Skin of body (tissue), 3 donors: ENCODE measurements at places on chromosomes 4 and X. TPM values are rescaled to one million over a fixed set of nuclear protein-coding genes. Genes with fewer than 3 reads are reported as not detected.

The SNCA gene
- total RNA-seq, result 109 TPM

The NOX1 gene
- total RNA-seq, result not detected

The HOPX gene
- total RNA-seq, result 195 TPM

The FAAH2 gene
- total RNA-seq, result 15.8 TPM

The PABPC1L2B gene
- total RNA-seq, result not detected

The TRAM1L1 gene
- total RNA-seq, result 3.2 TPM

The GPRIN3 gene
- 3.8 TPM for total RNA-seq

The PYURF gene
- total RNA-seq, result 57.6 TPM

The TCEAL9 gene
- 81.3 TPM for total RNA-seq

The TBC1D1 gene
- 45.2 TPM for total RNA-seq

The PNMA6A gene
- 2.8 TPM for total RNA-seq

The TAPT1 gene
- total RNA-seq, result 34.4 TPM

The ADH7 gene
- 1.3 TPM for total RNA-seq

The SLC7A11 gene
- 2.1 TPM for total RNA-seq

The MAGEC3 gene
- total RNA-seq, result not detected
